ENCODE measurements at places on chromosomes 2 and 18.

- DNase-seq = no peak
Measured at GRCh38 chr2:30947686-30948085, 140.4 kb upstream of the CAPN13 start.

GRCh38 chr2:95284886-95285541 lies 10.8 kb downstream of the PROM2 start:
- no peak for DNase-seq

GRCh38 chr2:234977228-234977679 lies 25.4 kb downstream of the SH3BP4 start:
- DNase-seq = no peak

- DNase-seq = no peak
Measured at GRCh38 chr2:160730296-160730995, 236.8 kb upstream of the RBMS1 start.

GRCh38 chr18:36533446-36534153 lies 236.1 kb downstream of the FHOD3 start:
- no peak for DNase-seq

GRCh38 chr18:3120356-3120755 lies 99.4 kb downstream of the MYOM1 start:
- DNase-seq = no peak

GRCh38 chr2:161010503-161011015 lies 149.7 kb upstream of the TANK start:
- no peak for DNase-seq

GRCh38 chr18:37538526-37539205 lies 26.9 kb downstream of the CELF4 start:
- no peak for DNase-seq

Measured in activated CD4-positive, CD25-positive, alpha-beta regulatory T cell (primary cell).